ENCODE measurements at places on chromosomes 3 and 15.

DNA sequence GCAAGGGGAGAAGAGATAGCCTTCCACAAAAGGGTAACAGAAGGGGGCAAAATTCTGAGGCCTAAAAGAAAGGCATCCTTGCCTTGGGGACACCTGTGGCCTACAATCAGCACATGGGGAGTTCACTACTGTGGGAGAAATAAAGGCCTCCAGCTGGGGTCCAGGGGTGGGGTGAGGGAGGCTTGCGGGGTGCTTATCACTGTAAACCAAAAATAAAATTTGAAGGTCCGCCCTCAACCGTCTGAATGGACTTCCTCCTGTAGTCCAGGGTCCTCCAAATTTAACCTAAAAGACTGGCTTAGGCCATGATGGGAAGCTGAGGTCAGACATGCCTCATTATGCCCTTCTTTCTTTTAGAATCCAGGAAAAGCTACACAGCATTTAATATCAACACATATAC is 2.1 kb upstream of the POLR2M start:
- no peak for DNase-seq

DNA sequence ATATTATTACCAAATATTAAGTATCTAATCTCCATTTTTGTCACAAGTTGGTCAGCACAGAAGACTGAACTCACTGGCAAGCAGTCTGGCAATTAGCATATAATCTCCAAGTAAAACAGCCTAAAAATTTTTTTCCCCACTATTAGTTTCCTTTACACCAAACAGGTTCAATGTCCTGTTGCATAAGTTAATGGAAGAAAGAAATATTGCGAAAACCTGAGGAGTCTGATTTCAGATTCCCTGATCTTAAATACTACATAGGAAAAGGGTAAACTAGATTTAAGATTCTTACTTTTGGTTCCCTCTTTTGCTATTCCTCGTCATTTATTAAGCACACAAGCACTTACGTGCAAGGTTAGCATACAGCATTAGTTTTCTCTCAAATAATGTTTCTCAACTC is 133.2 kb upstream of the PLXND1 start:
- no peak for DNase-seq

GRCh38 chr3:64223791-64224745 is 1.2 kb downstream of the PRICKLE2 start:
- no peak for DNase-seq

- DNase-seq = peak; percentile 38
These were observed 610 bp downstream of the ARID3B start for GRCh38 chr15:74541494-74542165.

DNA sequence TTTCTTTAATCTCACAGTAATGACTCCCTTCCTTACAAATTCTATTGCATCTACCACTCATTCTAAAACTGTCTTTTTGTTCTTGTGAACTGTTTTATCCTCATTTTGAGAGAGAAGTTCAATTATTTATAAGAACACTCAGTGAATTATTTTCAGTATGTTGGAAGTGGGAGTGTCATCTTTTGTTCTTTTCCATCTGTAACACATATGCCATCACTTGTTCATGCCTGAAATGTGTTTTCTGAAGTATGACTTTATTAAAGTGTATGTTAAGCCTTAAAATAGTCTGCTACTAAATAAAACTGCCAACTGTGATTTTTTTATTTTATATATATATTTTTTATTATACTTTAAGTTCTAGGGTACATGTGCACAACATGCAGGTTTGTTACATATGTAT is 623.0 kb upstream of the CBLB start:
- DNase-seq = no peak

GRCh38 chr3:8778475-8778874 is 9.1 kb upstream of the OXTR start:
- no peak for DNase-seq

DNA sequence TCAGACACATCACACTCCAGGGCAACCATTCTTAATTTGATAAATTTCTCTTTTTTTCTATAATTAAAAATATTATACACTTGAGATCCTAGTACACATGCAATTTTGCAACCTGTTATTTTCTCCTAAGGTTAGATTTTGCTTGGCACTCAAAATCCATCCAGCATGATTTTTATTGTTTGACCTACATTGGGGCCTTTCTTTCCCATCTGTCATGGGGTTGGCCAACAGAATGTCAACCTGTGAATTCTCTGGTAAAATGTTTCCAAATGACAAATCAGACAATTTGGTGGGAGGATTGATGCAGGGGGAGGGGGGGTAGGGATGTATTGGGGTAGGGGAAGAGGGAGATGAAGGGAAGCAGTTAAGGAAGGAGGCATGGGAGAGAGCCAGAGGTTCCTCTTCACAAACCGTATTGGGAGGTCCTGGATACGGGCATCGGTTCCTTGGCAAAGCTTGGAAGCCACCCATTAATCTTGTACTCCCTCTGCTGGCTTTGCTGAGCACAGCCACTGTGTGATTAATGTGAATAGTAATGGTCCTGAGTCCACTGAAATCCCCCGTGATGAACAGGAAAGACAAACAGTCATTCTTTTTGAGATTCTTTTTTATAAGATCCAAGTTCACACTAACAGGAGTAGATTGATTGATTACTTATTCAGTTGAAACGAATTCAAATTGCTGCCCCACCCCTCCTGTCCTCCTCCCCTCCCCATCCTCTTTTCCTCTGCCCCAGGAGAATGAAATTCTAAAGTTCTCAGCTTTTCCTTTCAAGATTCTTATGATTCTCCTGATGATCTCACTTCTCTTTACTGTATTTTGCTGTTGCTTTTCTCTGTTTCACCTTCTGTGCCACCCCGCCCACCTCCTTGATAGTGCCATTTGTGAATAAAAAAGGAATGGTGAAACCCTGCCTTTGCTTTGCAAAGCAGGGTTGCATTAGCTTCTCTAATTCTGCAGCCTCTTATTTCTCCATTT is 82.2 kb upstream of the SLC25A26 start:
- DNase-seq = no peak

GRCh38 chr3:183488343-183488742 is 59.9 kb upstream of the MCF2L2 start:
- DNase-seq = no peak

All from activated CD8-positive, alpha-beta memory T cell treated with anti-CD3 and anti-CD28 coated beads for 1 hour (primary cell).